ENCODE measurements at places on chromosomes 2 and 18.
A peak's percentile ranks its signal among the peaks of the same experiment; 100 is the strongest.

DNA sequence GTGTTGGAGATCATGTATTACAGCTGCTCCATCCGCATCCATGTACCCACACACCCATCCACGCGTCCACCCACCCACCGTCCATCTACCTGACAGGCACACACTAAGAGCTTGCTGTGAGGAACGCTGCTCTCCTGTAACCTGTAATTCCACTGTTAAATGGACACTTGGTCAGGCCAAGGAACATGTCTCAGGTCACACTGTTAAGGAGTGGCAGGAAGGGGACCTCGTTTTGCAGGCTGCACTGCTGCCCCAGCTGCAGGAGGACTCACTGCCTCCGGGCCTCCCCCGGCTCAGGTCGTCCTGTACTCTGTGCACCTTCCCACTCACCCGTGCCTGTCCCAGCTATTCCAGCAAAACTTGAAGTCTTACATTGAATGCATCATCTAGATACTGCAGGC is 170.5 kb downstream of the EIPR1 start:
- DNase-seq = no peak

- no peak for DNase-seq
Measured at GRCh38 chr18:49206717-49207116, 253.7 kb downstream of the DYM start.

- no peak for DNase-seq
Measured at GRCh38 chr2:186820303-186820702, 28.7 kb downstream of the ZSWIM2 start.

GRCh38 chr2:71797035-71797810 is 343.9 kb downstream of the DYSF start:
- DNase-seq = no peak

GRCh38 chr18:67219821-67220220 is 296.7 kb downstream of the DSEL start:
- no peak for DNase-seq

DNA sequence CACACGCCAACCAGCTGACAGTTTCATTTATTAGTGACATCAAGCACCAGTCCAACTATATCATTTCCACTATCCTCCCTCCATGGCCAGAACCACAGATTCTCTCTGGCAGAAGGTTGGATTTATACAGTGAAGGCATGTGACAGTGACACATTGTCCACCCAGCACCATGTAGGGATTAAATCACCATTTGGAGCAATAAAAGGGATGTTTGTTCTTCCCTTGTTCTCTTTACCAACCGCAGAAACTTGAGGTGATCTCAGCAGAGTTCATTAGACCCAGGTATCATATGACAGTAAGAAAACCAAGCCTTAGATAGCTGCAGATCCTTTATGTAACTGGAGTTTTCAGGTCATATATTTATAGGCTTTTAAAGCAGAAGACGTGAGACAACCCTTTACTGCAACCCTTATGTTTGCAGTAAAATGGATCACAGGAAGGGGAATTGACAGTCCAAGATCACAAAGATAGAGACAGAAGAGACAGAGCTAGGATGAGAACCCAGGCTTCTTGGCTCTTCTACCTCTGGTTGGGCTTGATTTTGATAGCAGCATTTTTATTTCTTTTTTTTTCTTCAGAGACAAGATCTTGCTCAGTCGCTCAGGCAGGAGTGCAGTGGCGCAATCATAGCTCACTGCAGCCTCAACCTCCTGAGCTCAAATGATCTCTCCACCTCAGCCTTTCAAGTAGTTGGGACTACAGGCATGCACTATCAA is 80.1 kb downstream of the XDH start:
- no peak for DNase-seq

DNA sequence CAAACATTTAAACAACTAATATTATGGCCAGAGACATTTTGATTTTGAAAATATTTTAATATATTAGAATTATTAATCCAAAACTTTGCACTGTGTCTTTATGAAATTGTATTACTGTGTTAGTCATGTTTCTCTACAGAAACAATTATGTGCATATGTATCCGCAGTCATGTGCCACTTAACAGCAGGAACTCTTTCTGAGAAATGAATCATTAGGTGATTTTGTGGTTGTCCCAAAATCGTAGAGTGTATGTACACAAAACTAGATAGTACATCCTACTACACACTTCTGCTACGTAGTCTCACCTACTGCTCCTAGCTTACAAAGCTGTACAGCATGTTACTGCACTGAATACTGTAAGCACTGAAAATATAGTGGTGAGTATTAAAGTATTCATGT is 479.2 kb upstream of the DSEL start:
- no peak for DNase-seq

DNA sequence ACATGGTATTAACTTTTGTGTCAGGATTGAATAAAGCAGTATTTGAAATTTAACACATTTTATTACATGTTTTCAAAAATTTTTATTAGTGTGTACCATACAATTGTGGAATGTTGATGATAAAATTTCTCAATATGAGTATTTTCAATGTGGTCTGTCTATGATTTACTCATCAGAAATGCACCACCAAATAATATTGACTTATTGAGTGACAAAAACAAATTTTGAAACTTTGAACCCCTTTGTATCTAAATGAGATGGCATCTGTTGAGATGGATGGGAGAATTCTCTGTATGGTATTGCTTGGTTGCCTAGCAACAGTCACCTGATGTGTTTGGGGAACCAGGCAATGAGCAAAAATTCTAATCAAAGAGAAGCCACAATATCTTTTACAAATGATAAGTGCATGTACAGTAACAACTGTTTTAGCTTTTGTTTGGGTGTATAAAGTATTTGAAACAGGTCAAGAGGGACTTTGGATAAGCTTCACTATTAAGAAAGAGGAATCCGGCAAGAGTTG is 400.1 kb downstream of the CCDC85A start:
- no peak for DNase-seq

DNA sequence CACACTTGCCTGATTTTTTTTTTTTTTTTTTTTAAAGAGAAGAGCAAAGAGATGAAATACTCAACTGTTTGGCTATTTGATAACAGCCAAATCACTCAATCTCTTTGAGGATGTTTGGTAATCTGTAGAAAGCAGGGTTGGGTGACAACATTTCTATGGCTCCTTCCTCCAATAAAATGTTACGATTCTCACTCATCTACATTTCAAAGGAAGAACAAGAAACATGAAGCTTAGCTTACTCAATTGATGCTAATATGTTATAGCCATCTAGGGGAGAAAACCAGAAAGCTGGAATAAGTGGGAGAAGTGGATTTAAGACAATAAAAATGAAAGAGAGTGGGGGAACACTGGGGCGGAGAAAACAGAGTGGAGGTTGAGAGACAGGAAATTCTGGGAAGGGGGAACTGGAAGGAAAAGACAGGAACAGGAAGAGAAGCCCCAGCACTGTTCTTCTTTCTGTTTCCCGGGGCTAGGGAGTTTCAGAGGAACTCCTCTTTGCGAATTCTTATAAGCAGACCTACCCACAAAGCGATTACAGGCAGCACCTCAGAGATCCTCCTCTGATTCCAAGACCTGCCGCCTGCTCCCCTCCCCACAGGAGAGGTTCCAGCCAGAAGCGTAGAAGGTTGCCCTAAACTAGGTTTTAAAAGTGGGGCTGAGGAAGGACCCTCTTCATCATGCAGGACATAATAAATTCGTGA is 13.3 kb downstream of the ST3GAL5 start:
- DNase-seq = no peak

DNA sequence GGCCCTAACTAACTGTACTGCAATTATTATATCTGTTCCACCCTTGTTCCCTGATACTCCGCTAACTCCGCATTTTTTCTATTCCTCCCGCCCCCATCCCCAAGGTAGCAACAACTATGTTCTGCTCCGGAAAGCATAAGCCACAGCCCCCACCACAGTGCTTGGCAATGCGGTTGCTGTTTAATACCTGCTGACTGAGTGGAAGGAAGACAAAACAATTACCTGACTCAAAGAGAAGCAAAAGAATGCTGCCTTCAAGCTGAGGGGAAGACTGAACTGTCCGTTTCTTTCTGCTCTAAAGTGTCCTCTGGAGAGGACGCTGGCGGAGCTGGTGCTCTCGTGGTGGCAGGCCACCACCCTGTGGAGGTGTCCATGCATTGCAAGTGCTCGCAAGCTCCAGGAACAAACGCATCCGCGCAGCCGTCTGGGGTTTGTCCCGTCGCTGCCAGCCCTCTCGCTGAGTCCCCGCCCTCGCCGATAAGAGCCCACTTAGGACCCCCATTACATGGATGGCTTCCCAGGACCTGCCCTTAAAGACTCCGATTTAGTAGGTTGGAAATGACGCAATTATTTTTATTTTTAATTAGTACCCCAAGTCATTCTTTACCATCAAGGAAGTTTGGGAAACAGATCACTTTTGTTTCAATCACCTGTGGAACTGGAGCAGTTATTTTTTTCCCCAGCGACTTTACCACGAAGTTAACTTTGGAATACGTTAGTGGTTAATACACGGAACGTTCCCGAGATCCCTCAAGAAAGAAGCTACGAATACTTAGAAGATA is 1.6 kb upstream of the MYL12A start:
- peak; percentile 76 for DNase-seq

DNA sequence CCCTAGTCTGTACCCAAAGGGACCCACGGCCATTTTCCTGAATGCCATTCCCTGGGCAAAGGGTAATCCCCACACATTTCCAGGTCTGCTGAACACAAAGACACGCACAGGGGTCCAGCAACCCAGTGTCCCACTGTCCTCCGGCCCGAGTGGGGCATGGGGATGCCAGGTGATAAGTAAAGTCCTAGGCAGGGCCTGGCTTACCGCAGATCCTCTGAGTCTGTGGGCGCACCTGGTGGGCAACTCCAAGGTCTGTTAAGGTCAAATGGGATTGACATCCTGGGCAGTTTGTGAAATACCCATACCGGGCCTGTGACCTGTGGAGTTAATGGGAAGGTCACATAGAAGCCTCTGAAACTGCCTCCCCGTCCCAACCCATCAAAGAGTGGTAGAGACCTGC is 116.1 kb downstream of the EIPR1 start:
- DNase-seq = no peak

DNA sequence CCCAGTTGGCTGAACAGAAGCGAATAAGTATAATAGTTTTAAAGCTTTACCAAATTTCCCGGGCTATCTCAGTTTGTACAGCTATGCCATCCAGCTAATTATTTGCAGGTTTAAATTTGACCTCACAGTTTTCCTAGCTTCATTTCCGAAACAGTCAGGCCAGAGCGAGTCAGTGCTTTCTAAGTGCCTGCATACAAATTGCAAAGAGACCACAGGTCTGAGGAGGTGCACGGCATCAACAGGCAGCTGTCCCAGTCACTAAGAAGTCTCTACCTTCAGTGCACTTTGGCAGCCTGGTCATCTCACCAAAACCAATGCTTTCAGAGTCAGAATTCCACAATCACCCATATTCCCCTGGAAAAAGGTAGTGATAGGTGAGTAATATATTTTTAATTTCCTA is 51.9 kb downstream of the LAMA1 start:
- no peak for DNase-seq

- DNase-seq = no peak
Measured at GRCh38 chr2:170047331-170048065, 130.4 kb upstream of the MYO3B start.

GRCh38 chr2:232229911-232230310 is 148.6 kb upstream of the ALPP start:
- no peak for DNase-seq

GRCh38 chr2:219664944-219665343 is 37.5 kb downstream of the SLC4A3 start:
- no peak for DNase-seq

GRCh38 chr18:75212751-75213090 is 2.1 kb downstream of the TSHZ1 start:
- no peak for DNase-seq

- no peak for DNase-seq
Measured at GRCh38 chr18:13107074-13107473, 111.5 kb upstream of the LDLRAD4 start.

DNA sequence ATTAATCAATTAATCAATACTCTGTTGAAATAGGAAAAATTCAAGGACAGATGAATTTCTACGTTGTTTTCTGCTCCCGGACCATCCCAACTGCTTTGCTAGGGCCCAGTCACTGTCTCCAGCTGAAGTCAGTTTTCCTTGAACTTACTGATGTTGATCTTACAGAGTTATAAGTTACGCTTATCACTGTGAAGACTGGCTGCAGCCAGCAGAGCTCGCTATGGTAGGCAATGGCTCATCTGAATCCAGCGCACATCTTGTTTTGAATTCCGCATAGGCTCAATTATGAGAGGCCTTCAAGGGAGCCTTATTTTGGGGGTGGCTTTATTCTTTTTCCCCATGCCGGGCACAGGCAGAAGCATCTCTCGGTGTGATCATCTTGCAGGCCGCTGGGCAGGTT is 2.7 kb downstream of the MC2R start:
- DNase-seq = no peak

- DNase-seq = no peak
Measured at GRCh38 chr2:71959494-71959893, 188.2 kb downstream of the CYP26B1 start.

DNA sequence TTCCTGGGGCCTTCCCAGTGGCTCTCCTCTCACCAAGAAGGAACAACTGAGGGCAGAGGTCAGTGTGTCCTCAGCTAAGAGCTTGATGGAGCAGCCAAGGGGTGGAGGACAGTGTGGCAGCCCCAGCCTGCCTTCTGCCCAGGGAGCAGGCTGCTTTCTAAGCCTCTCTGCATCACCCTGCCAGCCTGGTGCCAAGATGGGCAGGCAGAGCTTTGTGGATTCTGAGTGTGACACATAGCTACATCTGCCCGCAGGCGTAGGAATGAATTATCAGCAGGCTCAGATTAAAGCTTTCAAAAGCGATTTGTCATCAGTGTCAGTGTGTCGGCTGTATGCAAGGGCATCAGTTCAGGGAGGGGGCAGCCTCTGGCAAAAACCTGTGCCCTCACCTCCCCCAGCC is 8.7 kb downstream of the MAL start:
- DNase-seq = no peak

DNA sequence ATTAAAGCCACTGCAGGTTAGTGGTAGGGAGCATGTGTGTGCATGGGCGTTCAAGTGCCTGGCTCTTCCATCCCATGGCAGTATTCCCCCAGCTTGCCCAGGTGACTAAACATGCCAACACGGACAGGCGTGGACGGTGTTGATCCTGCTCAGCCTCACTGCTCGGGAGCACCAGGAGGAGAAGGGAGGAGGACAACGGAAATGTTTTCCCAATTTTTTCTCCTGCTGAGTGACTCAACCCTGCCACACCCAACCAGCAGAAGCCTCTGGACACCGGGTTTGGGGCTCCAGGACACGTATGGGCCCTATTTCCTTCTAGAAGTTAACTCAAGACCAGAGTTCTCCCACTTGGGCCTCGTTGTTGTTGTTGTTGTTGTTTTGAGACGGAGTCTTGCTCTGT is 139.1 kb downstream of the CYP26B1 start:
- DNase-seq = no peak

- no peak for DNase-seq
Measured at GRCh38 chr2:217930761-217931563, 71.8 kb downstream of the TNS1 start.
